ENCODE measurements at places on chromosomes 2 and 18. TPM values are rescaled to one million over a fixed set of nuclear protein-coding genes. Genes with fewer than 3 reads are reported as not detected.
A peak's percentile ranks its signal among the peaks of the same experiment; 100 is the strongest.

The MAP2 gene
- 2.5 TPM for total RNA-seq

The CACNB4 gene
- 1.0 TPM for total RNA-seq

The ANKRD30B gene
- 0.09 TPM for total RNA-seq

The EFEMP1 gene
- total RNA-seq = 9.5 TPM

The PMAIP1 gene
- total RNA-seq = 2.1 TPM

GRCh38 chr18:3062798-3063680 lies 50.1 kb upstream of the LPIN2 start:
- peak; percentile 74 for DNase-seq

GRCh38 chr2:241334813-241335212 lies 19.1 kb downstream of the SEPTIN2 start:
- DNase-seq = no peak

- no peak for DNase-seq
Measured at GRCh38 chr2:195677884-195678283, 20.9 kb downstream of the SLC39A10 start.

GRCh38 chr2:58045580-58046334 lies 849 bp upstream of the VRK2 start:
- peak; percentile 52 for DNase-seq

GRCh38 chr2:237708065-237708398 lies 80.6 kb downstream of the LRRFIP1 start:
- DNase-seq = no peak

- no peak for DNase-seq
Measured at GRCh38 chr18:79069717-79070151, 540 bp downstream of the ATP9B start.

DNA sequence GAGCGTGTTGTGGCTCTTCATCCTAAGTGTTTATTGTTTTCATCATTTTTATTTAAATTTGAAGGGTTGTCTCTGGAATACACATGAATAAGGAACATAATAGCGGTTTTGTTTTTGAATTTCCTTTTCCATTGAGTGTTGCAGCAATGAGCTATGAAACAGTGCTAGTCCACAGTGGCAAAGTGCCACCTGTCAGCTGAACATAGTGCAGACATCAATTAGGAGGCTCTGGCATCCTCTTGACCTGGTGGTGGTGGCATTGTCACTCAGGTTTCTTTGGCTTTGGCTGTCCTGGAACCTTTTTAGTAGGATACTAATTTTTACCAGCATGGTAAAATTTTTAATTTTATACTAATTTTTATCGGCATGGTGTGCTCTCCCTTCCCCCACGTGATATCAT lies 63.2 kb downstream of the UGGT1 start:
- no peak for DNase-seq

GRCh38 chr18:71998547-71999097 lies 545.5 kb downstream of the CBLN2 start:
- no peak for DNase-seq

DNA sequence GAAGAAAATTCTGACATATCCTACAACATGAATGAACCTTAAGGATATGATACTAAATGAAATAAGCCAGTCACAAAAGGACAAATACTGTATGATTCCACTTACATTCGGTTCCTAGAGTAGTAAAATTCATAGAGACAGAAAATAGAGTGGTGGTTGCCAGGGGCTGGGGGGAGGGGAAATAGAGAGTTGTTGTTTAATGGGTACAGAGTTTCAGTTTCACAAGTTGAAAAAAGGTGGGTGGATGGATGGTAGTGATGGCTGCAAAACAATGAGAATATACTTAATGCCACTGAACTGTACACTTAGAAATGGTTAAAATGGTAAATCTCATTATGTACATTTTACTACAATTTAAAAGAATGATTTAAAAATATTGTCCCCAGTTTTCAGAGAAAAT lies 53.3 kb upstream of the NFU1 start:
- no peak for DNase-seq

- no peak for DNase-seq
Measured at GRCh38 chr2:9655441-9656269, 24.9 kb upstream of the YWHAQ start.

- no peak for DNase-seq
Measured at GRCh38 chr2:119292226-119292625, 68.6 kb downstream of the STEAP3 start.
